ENCODE measurements at places on chromosomes 7 and 10.

- no peak for DNase-seq
These were observed 5.5 kb downstream of the CCL24 start for GRCh38 chr7:75808106-75808505.

- no peak for DNase-seq
These were observed 120.9 kb upstream of the NAMPT start for GRCh38 chr7:106405697-106406141.

GRCh38 chr7:19362099-19362498 is 216.9 kb upstream of the FERD3L start:
- no peak for DNase-seq

GRCh38 chr7:10237306-10237705 is 736.4 kb upstream of the PHF14 start:
- DNase-seq, result no peak

- DNase-seq, result no peak
These were observed 32.3 kb downstream of the PSAP start for GRCh38 chr10:71818674-71819260.

DNA sequence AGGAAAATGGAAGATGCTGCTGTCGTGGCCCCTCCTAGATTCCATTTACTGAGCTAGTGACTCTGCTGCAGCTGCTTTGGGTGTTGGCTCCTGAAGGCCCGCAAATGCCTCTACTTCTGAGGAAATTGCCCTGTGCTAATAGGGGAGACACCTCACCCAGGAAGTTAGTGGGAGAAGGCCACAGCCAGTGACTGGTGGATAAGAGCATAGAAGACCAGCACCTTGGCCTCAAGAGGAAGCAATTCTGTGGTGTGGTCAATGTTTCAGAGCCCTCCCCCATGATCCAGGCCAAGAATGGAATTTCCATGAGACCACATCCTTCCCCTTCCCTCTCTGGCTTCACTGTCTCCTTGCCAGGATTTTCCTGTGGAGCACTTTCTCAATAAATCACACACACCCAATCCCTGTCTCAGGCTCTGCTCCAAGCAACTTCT is 25.0 kb upstream of the FZD1 start:
- no peak for DNase-seq

GRCh38 chr7:137965942-137966640 is 35.8 kb downstream of the CREB3L2 start:
- no peak for DNase-seq

DNA sequence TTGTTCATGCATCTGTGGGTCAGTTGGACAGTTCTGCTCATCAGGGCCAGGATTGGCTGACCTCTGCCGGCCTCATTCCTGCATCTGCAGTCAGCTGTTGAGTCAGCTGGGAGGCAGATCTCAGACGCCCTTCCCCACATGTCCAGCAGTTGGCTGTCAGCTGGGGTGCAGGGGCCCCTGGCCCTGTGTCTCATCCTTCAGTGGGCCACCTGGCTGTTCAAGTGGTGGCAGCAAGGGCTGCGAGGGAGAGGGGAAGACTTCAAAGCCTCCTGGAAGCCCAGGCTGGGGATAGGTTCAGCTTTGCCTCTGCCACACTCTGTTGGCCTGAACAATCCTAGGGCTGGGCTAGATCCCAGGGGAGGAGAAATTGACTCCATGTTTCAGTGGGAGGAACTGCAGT is 33.2 kb downstream of the TACR2 start:
- DNase-seq, result no peak

DNA sequence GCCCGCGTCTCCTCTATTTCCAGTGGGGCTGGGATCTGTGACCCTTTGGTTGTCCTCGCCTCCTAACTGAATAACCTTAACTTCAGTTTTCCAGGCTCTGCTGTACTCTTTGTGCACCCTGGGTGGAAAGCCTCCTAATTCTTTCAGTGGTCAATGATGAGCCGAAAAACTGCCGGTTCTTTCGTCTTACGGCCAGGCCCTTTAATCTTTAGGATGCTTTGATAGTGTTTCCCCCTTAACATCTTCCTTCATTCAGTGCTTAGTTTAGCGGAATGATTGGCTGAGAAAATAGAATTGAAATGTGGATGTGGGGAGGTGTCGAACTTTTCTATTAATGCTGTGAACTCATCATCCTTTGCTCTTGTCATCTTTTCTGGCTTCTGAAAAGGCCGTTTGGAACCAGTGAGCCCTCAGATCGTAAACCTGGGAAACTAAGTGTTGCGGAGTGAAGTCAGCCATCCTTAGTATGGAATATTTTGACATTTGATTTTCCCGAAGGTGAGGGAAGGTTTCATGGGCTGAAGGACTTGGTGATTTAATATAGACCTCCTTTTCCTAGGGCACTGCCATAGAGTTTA is 847 bp downstream of the GARS1 start:
- peak; percentile 1 for DNase-seq

GRCh38 chr7:34392972-34393371 is 265.0 kb upstream of the NPSR1 start:
- DNase-seq, result no peak

DNA sequence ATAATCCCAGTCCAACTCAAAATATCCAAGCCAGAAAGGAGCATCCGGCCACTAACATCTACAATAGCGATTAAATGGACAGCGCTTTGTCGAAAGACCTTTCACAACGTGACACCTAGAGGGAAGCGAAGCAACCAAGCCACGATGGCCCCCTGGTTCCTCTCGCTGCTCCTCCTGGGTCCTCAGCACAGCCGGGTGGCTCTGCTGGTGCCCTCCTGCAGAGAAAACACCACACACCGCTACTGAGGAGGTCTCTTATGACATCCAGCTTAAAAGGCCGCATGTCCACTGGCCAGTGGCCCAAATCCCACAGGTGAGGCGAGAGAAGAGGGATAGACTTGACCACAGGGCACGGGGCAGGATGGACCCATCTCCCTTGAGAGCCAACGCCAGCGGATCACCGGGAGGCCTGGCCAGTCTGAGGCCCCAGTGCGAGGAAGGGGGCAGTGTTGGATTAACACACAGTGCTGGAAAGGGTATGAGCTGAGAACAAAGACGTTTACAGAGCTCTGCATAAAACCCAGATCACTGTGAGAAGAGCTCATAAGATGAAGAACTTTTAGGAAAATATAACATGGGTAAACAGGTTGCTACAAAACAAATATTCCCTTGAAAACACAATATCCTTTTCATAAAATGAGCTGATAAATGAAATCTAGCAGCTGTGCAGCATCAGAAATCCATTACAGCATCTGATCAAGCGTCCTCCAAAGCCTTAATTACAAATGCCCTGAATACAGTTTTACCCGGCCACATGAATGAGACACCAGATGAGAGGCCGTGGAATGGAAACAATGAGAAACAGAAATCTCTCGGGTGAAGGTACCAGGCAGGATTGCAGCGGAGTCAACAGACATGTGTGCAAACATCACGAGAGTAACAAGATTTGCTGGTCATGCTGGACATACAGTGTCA is 236.7 kb downstream of the DIP2C start:
- peak; percentile 82 for DNase-seq

DNA sequence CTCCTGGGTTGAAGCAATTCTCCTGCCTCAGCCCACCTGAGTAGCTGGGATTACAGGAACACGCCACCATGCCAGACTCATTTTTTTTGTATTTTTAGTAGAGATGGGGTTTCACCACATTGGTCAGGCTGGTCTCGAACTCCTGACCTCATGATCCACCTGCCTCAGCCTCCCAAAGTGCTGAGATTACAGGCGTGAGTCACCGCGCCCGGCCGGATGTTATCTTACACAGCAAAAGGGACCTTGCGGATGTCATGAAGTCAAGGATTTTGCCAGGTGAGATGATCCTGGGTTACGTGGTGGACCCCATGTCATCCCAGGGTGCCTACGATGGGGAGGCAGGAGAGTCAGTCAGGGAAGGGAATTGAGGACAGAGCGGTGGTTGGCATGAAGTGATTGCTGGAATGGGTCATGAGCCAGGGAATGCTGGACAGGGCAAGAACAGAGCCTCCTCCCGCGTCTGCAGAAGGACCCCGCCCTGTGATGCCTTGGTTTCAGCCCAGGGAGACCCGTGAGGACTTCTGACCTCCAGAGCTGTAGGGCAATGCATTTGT is 8.7 kb upstream of the UBE3C start:
- DNase-seq, result no peak

GRCh38 chr10:2476218-2476811 is 591.0 kb upstream of the PFKP start:
- no peak for DNase-seq

DNA sequence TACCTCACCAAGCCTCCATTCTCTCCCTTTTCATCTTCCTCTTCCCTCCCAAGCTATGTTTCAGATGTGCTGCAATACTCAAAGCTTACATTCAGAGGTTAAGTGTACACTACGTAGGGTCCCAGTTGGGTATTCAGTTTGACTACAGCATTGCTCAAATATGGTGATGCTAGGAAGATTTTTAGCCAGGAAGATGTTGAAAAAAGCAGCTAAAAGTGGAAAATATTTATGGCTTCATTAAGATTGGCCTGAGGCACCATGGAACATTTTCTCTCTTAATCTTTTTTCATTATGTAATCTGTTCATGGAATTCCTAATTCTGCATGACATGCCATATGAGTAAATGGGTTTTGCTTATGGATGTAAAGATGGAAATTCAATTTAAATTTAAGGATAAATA is 72.0 kb upstream of the ABCB5 start:
- no peak for DNase-seq

- peak; percentile 20 for DNase-seq
These were observed 62.3 kb downstream of the RAMP3 start for GRCh38 chr7:45219801-45220435.

GRCh38 chr10:76632767-76633051 is 1004.9 kb downstream of the KCNMA1 start:
- no peak for DNase-seq

- no peak for DNase-seq
These were observed 56.2 kb downstream of the JMJD1C start for GRCh38 chr10:63409465-63410027.

- no peak for DNase-seq
These were observed 180.7 kb downstream of the DIP2C start for GRCh38 chr10:508726-509125.

GRCh38 chr10:18378766-18379165 is 238.5 kb downstream of the CACNB2 start:
- peak; percentile 39 for DNase-seq

Data from globus pallidus (tissue), 1 donor.